Activated naive CD4-positive, alpha-beta T cell treated with anti-CD3 and anti-CD28 coated beads for 36 hours (primary cell): ENCODE measurements at places on chromosomes 2 and 18.

DNA sequence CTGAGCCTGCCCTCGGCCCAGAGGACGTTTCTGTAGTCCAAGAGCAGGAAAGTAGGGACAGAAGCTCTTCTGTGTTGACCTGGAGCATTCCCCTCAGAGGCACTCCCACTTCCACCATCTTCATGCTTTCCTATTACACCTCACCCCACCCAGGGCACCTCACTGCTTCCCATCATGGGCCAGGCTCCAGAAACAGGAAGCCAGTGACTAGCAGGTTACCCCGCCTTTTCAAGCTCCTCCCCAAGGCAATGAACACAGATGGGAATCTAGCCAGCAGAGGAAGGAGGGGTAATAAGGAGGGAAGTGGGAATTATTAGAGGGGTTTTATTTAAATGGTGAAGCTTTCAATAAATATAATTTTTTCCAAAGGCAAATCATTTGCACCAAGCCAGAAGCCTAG is 308.8 kb upstream of the MGAT5 start:
- no peaks in the 10 kb centered on the region for H3K36me3 ChIP-seq
- no peak overlapping the region for H3K27ac ChIP-seq
- peaks cover 4% of the 10 kb centered on the region for H3K27me3 ChIP-seq
- H3K4me1 ChIP-seq, result no peaks in the 10 kb centered on the region
- no peak for DNase-seq

GRCh38 chr2:36737131-36737750 is 40.7 kb downstream of the VIT start:
- H3K27me3 ChIP-seq, result peaks cover 22% of the 10 kb centered on the region
- no peak for DNase-seq
- no peak overlapping the region for H3K4me3 ChIP-seq
- peaks cover 12% of the 10 kb centered on the region for H3K4me1 ChIP-seq

GRCh38 chr18:56580026-56580425 is 58.4 kb downstream of the TXNL1 start:
- H3K4me3 ChIP-seq, result no peak overlapping the region
- H3K27ac ChIP-seq, result no peak overlapping the region
- no peak for DNase-seq
- H3K4me1 ChIP-seq, result no peaks in the 10 kb centered on the region
- no peaks in the 10 kb centered on the region for H3K27me3 ChIP-seq
- H3K36me3 ChIP-seq, result no peaks in the 10 kb centered on the region

DNA sequence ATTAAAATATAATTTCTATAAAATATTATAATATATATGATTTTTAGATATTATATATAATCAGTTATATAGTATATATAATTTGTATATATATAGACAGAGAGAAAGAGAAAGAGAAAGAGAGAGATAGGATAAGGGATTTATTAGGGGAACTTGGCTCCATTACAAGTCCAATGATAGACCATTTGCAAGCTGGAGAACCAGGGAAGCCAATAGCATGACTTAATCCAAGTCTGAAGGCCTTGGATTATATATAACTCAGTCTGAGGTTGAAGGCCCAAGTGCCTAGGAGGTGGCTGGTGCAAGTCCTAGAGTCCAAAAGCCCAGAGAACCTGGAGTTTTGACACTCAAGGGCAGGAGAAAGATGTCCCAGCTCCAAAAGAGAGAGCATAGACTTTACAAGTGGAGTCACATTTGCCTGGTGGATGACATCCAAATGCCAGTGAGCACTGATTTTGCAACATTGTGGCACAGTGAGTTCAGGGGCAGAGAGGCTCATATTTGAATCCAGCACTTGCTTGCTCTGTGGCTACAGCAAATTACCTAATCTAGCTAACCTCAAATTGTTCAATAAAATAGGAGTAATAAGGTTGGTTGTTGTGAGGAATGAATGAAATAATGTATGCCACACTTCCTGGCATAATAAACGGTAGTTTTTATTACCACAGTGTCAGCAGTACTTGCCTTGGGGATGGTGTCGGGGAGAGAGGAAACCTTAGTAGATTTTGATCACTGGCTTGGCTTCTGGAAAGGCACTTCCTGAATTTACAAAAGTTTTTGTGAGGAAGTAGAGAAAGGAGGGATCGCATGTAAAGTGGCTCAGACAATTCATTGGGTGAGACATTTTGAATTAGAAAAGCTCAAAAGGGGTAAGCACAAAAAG is 69.6 kb upstream of the CD28 start:
- no peak overlapping the region for H3K27ac ChIP-seq
- no peaks in the 10 kb centered on the region for H3K27me3 ChIP-seq
- no peak overlapping the region for H3K4me3 ChIP-seq
- no peak for DNase-seq
- peaks cover 19% of the 10 kb centered on the region for H3K4me1 ChIP-seq

GRCh38 chr18:62486290-62486964 is 36.4 kb upstream of the ZCCHC2 start:
- no peak overlapping the region for H3K27ac ChIP-seq
- peaks cover 6% of the 10 kb centered on the region for H3K4me1 ChIP-seq
- H3K27me3 ChIP-seq, result peaks cover 11% of the 10 kb centered on the region
- peak; percentile 47 for DNase-seq
- no peaks in the 10 kb centered on the region for H3K36me3 ChIP-seq

DNA sequence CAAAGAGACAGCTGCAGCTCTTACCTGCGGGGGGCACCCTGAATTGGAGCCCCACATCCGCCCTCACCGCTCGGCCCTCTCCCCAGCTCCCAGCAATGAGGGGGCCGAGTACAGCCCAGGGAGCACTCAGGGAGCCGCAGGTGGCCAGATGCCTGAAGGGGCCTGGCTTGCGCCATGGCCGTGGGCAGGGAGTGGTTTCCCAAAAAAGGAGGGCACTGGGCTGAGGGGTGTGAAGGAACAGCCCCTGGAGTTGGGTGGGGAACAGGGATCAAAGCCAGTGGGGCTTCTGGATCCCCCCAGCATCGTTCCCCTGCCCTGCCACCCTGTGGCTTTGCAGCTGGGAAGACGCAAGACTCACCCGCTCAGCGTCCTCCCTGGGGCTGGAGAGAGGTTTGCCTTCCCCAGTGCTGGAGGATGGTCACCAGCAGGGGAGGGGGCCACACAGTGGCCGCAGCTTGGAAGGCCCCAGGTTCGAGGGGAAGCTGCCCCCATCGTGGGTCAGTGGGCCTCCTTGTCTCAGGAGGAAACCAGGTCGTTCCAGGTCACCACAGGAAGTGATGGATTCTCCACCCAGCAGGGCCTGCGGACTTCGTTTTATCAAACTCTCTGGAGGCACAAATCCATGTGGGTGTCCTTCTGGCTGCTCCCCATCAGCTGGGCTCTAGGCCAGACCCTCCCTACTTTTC is 68.2 kb upstream of the HPCAL1 start:
- DNase-seq, result no peak
- no peaks in the 10 kb centered on the region for H3K27me3 ChIP-seq
- no peak overlapping the region for H3K27ac ChIP-seq
- H3K4me1 ChIP-seq, result peaks cover 4% of the 10 kb centered on the region
- no peak overlapping the region for H3K4me3 ChIP-seq

- H3K27ac ChIP-seq, result no peak overlapping the region
- no peak for DNase-seq
- peaks cover 2% of the 10 kb centered on the region for H3K4me1 ChIP-seq
Measured at GRCh38 chr2:106358521-106358920, 109.7 kb downstream of the RGPD3 start.

DNA sequence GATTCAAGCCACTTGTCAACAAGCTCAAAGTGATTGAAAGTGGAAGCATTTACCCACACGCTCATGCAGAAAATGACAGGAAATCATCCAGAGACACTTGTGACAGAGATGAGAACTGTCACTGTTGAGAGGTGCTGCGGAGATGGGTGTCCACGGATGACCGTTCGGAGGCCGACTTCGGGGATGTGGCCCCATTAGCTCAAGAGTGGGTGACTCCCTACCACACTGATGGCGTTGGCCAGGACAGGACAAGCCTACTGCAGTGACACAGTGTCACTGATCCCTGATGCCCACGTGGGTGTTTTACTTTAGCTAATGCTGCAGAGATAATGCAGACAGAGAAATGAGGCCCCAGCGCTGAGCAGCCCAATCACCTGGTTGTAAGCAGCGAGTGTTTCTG is 81.5 kb upstream of the YWHAQ start:
- peak overlapping the region; percentile 59 for H3K27ac ChIP-seq
- H3K27me3 ChIP-seq, result no peaks in the 10 kb centered on the region
- H3K4me3 ChIP-seq, result no peak overlapping the region
- no peaks in the 10 kb centered on the region for H3K36me3 ChIP-seq

- no peak overlapping the region for H3K27ac ChIP-seq
- H3K36me3 ChIP-seq, result peaks cover 9% of the 10 kb centered on the region
- H3K27me3 ChIP-seq, result no peaks in the 10 kb centered on the region
- H3K4me3 ChIP-seq, result no peak overlapping the region
- H3K4me1 ChIP-seq, result no peaks in the 10 kb centered on the region
Measured at GRCh38 chr2:8821276-8822217, 15.9 kb downstream of the KIDINS220 start.

DNA sequence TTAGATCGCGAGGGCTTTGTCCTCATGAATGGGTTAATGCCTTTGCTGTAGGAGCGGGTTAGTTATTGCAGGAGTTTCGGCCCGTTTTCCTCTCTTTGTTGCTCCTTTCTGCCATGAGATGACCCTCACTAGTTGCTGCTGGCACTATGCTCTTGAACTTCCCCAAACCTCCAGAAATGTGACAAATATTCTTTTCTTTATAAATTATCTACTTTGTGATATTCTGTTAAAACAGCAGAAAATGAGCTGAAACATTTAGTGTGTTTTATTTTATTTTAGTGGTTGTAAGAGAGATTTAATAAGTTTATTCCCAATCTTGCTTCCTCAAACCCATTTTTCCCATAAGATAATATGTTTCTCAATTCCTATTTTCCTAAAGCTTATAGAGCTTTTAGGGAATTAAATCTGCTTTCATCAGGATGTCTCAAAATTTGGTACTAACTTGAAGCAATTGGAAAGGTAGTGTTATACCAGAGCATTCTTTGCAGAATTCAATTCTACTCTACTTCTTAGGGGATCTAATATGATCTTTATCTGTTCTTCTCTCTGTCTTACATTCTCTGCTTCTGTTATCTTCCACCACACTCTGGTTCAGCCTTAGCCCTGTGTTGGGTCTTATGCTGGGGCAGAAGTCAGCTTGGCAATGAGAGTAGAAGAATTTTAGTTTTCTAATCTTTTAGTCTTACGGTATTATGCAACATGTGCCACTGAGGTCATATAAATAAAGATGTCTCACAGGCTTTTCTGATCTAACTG is 23.1 kb downstream of the DDX1 start:
- H3K4me1 ChIP-seq, result no peaks in the 10 kb centered on the region
- H3K36me3 ChIP-seq, result peaks cover 28% of the 10 kb centered on the region
- H3K4me3 ChIP-seq, result no peak overlapping the region
- H3K27me3 ChIP-seq, result no peaks in the 10 kb centered on the region
- H3K27ac ChIP-seq, result no peak overlapping the region

- DNase-seq, result no peak
- no peaks in the 10 kb centered on the region for H3K36me3 ChIP-seq
- peaks cover 42% of the 10 kb centered on the region for H3K27me3 ChIP-seq
Measured at GRCh38 chr2:188971432-188971861, 2.7 kb upstream of the COL3A1 start.

- DNase-seq, result no peak
- H3K27me3 ChIP-seq, result no peaks in the 10 kb centered on the region
- no peak overlapping the region for H3K4me3 ChIP-seq
Measured at GRCh38 chr18:7202169-7202568, 28.7 kb upstream of the LRRC30 start.

- H3K27ac ChIP-seq, result no peak overlapping the region
- no peaks in the 10 kb centered on the region for H3K4me1 ChIP-seq
- no peaks in the 10 kb centered on the region for H3K36me3 ChIP-seq
- H3K27me3 ChIP-seq, result no peaks in the 10 kb centered on the region
Measured at GRCh38 chr18:9808295-9809241, 77.2 kb upstream of the TXNDC2 start.

DNA sequence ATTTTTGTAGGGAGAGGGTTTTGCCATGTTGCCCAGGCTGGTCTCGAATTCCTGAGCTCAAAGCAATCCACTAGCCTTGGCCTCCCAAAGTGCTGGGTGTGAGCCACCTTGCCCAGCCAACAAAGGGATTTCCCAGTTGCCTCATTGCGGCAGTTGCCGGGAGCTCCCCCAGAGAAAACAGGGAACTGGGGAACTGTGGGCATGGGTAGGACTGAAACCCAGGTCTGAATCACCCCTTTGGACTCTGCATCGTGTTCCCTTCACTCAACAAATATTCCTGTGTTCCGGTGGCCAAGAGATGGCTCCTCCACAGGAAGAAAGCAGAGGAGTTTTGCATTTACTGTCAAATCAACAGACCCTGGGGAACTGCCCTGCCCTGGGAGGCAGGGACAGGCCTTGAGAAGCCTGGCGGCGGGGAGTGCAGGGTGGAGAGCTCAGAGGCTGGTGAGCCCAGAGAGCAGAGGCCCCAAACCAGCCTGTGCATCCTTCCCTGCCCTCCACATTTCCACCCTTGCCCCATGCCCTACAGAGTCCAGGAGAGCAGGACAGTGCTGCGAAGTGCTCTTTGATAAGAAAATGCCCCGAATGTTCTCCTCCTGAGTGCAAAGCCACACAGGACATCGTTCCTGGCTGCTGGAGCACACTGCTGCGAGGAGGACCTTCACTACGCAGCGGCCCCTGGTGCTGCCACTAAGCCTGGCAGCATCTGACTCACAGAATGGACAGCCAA is 24.9 kb downstream of the MYO7B start:
- no peaks in the 10 kb centered on the region for H3K27me3 ChIP-seq
- H3K4me3 ChIP-seq, result no peak overlapping the region
- no peak overlapping the region for H3K27ac ChIP-seq
- H3K36me3 ChIP-seq, result peaks cover 1% of the 10 kb centered on the region

DNA sequence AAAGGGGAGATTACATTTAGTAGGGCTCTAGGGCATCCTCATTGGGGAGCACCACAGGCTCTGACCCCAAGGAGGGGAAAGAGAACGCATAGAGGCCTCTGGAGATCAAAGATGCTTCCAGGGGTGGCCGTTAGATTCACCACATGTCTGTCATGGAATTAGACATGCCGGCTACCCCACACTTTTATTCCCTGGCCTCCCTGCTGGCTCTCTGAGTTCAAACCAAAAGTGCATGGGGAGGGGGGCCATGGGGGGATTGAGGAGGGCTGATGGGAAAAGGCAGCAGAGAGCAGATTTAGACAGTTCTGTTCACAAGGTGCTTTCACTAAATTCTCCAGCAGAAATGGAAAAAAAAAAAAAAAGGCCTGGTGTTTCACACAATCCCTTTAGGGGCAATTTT is 64.4 kb upstream of the ZNF521 start:
- DNase-seq, result no peak
- no peak overlapping the region for H3K27ac ChIP-seq
- H3K4me3 ChIP-seq, result no peak overlapping the region
- H3K4me1 ChIP-seq, result no peaks in the 10 kb centered on the region
- H3K27me3 ChIP-seq, result no peaks in the 10 kb centered on the region

DNA sequence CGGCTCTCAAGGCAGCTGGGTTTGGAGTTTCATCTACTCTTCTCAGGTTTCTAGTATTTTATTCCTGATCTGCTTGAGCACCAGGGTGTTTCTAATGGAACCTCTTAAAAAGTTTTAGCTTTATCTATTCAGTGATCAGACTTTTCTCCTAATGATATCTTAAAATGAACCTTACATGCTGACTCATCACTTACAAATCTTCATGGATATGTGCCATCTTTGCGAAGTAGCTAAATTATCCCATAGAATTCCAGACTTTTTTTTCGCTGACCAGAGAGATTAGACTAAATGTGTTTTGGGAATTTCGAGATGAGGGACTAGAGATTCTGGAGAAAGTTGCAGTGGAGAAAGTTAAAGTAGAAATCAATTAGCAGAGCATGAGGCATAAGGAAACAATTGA is 401.0 kb downstream of the GRB14 start:
- no peaks in the 10 kb centered on the region for H3K27me3 ChIP-seq
- no peak for DNase-seq
- no peaks in the 10 kb centered on the region for H3K36me3 ChIP-seq

- H3K36me3 ChIP-seq, result no peaks in the 10 kb centered on the region
- H3K4me3 ChIP-seq, result no peak overlapping the region
- no peaks in the 10 kb centered on the region for H3K27me3 ChIP-seq
- no peak for DNase-seq
Measured at GRCh38 chr2:42848265-42848664, 55.9 kb upstream of the HAAO start.
